ENCODE measurements at places on chromosomes 7 and 10.

DNA sequence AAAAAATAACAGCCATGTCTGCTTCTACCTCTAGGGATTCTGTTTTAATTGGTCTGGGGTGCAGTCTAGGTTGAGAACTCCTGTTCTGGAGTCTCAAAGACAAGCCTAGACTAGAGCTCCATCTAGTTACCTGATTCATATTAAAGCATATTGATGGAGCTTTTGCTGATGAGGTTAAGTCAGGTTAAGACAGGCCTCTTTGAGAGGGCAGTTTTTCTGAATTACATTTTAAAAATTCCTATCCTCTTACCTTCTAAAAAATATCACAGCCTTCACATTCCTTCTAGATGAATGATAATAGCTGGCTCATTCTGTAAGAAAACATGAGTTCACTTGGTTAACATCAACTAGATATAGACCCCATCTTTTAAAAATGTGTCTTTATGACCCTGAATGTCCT lies 28.9 kb downstream of the MGAM start:
- no peak for DNase-seq

DNA sequence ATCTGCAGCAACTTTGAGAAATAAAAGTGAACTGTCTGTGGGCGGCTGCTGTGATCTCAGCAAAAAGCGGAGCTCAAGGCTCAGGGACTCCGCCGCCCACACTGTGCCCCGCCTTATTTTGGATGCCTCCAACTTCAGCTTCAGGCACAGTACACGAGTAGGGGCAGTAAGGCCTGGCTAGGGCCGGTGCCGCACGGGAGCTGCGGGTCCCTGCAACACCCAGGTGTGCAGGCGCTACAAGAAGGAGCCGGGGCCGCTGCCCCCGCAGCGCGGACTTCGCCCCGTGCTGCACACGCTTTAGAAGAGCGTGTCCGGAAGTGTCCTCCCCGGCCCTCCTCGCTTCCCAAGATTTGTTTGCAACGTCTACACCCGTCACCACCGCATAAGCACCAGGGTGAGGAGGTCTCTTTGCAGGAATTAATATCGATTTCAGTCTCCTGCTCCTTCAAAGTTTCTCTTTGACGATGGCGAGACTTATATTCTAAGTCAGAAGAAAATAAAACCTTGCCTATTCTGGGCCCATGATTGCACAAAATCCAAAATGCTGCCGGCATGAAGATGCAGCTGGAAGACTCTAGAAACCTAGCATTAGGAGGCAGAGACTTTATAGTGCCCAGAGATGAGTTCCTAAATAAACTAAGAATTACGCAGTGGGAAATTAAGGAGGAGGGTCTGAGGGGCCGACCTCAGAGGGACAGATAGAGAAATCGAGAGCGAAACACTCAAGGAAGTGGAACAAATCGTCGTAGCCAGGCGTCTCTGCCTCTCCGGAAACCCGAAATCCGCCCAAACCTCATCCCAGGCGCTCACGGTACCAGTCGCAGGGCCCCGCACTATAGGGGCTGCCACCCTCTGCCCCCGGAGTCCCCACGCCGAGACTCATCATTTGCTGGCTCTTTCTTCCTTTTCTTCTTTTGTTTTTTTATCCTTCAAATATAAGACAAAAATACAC lies 6.4 kb downstream of the VAX1 start:
- DNase-seq = no peak

DNA sequence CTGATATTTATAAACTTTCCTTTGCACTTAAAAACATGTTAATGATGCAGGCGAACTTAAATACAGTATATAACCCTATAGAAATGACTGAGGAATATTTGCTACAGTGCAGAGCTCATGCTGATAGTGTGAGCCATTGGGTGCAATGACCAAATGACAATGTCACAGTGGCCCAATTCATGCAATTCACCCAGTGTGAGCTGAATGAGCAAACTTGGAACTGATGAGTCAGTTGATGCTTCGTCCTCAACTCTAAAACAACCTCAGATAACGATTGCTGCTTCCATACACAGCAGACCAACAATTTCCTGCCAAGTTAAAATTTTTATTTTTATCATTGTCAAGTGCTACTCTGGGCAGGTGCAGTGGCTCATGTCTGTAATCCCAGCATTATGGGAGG lies 12.1 kb upstream of the ZC3HAV1L start:
- DNase-seq = no peak

GRCh38 chr7:28362182-28362581 lies 50.1 kb upstream of the CREB5 start:
- no peak for DNase-seq
